ENCODE measurements at places on chromosomes 11 and 22.
A peak's percentile ranks its signal among the peaks of the same experiment; 100 is the strongest.

DNA sequence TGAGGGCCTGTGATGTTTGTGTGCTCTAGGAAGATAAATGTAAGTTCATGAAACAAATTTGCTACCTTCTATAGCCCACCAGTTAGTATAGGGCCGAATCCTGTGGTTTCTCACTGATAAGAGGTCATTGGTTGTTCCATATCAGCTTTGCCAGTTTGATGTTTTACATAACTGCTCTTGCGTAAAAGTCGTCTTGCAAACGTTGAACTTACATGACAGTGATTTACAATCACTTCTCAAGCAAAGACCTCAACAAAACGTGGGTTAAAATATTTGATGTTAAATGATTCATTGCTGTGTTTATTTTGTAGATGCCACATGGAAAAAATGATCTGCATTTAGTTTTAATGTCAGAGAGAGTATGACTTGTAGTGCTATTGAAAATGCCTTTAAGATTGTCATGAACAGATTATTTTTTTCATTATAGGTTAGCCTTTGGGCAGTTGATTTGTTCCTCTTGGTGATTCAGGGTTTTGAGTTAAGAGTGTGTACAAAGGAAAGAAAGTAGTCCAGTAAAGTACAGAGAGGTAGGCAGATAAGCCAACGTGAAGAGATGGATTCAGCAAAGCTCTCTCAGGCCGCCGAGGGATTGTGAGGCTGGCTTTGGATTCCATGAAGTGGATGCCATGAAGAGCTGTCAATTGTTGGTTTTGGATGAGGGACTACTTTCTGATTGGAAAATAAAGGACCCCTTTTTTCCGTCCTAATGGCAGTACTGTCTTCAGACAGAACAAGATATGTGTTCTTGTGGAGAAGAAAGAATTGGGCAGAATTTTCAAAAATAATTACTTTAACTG, 2.6 kb downstream of the EWSR1 start:
- peak; percentile 9 for DNase-seq

DNA sequence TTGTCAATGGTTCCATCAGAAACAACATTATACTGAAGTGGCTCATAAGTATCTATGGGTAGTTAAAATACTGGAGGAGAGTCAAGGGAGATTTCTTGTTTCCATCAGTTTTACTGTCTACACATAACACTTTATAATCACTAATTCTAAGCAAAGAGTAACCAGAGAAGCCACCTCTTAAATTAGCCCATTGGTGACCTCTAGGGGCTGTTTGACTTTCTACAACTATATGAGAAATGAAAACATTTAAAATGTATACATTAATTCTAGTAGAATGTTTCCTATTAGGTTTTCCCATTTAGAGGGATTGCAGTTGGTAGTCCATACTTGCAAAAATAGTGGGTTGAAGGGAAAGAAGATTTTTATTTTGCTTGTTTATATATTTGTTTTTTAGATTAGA, 504.3 kb downstream of the FAM181B start:
- no peak for DNase-seq

GRCh38 chr11:22430639-22431038, 92.5 kb downstream of the SLC17A6 start:
- no peak for DNase-seq

DNA sequence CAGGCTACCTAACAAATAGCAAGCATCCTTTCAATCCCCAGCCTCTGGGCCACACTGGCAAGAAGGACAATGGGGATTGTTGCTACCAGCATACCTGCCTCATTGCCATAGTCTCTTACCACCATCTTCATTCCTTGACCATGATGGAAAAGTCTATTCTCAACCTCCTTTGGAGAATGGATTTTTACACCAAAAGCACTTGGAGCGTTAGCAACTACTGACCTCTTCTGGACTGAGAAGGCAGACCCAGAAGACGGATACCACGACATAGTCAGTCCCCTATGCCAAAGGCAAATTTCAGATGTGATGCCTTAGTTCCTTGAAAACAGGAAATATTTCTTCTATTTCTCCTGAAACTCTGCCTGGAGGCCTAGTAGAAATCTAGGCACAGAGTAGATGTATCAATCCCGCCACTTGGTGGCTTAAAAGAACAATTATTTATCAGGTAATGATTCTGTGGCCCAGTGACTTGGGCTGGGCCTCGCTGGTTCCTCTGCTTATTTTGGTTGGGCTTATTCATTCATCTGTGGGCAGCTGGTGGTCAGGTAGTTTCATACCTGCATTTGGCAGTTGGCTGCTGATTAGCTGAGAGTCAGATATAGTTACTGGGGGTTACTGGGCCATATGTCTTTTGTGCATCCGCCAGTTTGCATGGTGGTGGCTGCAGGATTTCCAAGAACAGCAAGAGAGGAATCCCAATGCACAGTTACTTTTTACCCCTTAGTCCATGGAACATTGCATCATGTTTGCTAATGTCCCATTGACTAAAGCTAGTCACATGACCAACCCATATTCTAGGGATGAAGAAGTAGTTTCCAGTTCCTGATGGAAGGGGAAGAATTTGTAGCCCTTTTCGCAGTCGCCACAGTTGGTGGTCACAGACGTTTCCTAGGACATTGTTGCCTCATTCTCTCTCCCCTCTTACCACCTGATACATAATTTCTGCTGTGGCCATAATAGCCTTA, 75.2 kb downstream of the DHCR7 start:
- DNase-seq, result peak; percentile 94

GRCh38 chr11:87284306-87284705, 246.6 kb downstream of the TMEM135 start:
- DNase-seq, result no peak

DNA sequence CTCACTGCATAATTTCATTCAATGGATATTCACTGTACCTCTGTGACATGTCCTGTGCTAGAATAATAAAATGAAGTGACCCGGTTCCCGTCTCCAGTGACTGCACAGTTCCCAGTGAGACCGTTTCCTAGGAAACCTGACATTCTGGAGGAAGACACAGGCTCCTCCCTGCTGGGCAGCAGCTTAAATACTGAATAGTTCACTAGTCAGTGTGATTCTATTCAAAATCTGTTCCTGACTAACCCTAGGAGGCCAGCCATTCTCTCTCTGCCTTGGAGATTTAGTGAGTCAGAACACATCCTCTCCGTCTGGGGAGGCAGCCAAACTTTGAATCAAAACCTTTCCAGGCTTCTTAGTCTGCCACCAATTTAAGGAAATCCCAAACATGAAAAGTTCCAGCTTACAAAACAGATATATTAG, 11.3 kb downstream of the TRIM66 start:
- DNase-seq, result peak; percentile 87

DNA sequence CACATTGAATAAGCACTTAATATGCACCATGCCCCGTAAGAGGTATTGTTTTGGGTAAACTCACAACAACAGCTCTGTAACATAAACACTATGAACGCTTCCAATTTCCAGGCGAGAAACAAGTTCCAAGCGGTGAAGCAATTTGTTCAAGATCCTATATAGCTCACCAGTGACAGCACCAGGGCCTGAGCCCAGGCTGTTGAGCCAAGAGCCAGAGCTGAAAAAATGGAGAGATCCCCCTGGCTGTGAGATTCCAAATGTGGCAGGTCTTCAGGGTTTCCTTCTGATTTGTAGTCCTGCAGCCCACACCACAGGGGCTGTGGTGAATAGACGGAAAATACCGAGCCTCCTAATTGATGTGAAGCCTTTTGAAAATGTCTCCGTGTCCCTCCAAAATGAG, 268.0 kb upstream of the KIRREL3 start:
- no peak for DNase-seq

DNA sequence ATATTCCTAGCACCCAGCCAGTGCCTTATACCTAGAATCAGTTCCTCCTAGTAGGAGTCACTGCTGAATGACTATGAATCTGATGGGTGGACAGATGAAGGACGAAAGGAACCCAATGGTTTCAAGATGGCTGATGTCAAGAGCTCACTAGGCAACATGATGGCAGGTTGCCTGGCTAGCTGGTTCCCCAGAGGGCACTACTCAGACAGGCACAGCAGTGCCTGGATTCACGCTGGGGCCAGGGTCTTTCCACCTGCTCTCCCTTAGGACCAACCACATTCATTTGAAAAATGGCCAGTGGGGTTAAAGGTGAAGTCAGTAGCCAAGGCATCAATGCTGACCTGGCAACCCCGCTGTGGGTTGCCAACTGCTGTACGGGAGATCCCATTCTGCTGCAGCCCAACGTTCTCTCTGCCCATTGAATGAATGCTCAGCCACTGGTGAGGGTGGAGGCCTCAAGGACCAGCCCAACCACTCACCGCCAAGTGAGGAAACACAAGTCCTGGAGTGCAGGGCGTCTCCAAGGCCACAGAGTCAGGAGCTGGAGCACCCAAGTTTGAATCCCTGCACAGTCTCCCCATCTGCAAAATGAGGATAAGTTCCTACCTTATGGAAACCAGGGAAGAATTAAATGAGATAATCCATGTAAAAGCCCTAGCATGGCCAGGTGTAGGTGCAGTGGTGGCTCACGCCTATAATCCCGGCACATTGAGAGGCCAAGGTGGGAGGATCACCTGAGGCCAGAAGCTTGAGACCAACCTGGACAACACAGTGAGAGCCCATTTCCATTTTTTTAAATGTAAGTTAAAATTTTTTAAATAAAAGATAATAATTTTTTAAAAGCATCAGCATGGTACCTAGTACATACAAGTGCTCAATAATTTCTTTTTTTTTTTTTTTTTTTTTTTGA, 12.4 kb downstream of the MYH9 start:
- peak; percentile 59 for DNase-seq

- DNase-seq, result no peak
These were observed 753.6 kb downstream of the JRKL start for GRCh38 chr11:97143463-97143862.

DNA sequence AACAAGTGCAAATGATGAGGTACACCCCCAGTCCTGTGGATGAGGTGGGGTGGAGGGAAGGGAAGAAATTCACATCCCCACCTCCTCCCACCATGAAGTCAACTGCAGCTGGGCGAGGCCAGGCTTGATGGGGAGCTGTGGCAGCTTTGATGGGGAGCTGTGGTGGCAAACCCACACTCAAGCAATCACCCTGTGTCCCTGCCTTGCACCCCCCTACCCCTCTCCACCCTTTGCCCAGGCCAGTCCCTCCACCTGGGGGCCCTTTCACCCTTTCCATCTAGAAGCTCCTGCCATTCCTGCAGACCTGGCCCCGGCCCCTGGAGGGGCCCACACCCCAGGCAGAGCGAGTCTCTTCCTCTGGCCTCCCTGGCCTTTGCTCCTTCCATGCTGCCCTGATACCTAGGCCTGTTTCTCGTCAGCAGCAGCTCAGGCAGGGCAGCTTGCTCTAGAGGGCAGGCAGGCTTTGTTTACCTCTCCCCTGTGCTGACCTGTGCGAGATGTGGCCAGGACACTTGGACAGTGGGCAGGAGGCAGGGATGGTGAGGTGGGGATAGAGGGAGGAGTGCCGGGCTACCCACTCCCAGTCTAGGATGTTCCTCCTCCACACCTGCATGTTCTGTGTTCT, 4.5 kb upstream of the FGF3 start:
- peak; percentile 65 for DNase-seq

DNA sequence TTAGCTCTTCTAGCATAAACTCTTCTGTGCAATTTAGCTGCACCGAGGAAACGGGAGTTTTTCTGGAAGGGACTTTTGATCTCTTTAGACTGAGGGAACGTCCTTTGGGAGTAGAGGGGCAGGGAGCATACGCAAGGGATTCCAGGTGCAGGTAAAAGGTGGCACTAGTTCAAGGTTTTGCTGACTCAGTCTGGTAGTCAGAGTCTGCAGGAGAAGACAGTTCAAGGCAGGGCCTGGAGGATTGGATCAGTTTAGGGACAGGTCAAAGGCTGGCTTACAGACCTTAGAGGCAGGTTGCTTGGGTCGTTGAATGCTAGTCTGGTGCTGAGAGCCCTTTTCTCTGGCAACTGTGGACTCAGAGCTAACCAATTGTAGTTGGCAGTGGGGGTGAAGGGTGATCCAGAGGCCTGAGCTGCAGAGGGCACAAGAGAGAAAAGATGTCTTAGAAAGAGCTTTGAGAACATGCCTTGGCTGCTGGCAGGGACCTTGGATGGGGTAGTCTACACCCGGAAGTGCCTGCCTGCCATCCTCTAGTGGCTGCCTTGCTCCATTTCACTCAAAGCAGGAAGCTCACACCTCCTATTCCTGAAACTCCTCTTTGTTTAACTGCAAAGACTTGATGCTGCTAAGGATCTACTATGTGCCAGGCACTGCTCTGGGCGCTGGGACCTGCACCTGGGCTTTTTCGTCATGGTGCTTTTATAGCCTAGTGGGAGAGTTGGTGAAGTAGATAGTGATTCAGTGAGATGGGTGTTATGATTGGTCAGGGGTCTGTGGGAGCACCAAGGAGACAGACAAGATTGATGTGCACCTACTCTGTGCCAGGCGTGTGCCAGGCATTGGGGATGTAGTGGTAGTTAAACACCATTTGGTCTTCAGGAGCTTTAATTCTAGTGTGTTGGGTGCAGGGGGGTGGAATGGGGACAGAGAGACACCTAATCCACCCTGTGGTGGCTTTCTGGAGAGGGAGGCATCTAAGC, 17.1 kb downstream of the MIAT start:
- DNase-seq, result no peak

DNA sequence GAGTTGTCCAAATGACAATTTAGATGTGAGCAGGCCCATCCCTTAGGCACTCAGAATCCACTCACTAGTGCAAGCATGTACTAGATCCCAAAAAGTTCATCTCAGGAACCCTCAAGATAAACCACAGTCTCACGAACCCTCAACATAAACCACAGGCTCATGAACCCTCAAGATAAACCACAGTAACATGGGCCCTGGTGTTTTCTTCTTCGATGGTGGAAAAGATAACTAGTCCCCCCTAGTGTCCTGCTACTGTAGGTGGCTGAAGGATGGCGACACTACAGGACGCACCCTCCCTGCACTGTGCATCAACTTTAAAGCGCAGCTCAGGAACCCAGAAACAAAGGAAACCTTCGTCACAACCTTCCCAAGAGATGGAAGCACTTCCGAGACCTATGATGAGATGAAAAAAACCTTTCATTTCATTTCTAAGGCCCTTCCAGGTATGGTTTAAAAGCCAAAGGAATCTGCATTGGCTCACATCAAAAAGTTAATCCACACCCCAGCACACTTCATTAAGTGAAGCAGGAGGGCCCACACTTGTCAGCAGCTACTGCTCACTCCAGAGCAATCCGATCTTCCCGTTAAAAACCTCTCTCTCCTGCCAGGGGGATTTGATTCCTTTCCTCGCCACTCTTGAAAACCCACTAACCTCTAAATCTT, 2.4 kb downstream of the LARGE1 start:
- DNase-seq, result no peak

All from osteoblast (primary cell).